Activated gamma-delta T cell treated with anti-CD3 and anti-CD28 coated beads, Interleukin-2, amount 50 U/mL, for 16 hours (primary cell): ENCODE measurements at places on chromosomes 12 and 14.
A peak's percentile ranks its signal among the peaks of the same experiment; 100 is the strongest.

DNA sequence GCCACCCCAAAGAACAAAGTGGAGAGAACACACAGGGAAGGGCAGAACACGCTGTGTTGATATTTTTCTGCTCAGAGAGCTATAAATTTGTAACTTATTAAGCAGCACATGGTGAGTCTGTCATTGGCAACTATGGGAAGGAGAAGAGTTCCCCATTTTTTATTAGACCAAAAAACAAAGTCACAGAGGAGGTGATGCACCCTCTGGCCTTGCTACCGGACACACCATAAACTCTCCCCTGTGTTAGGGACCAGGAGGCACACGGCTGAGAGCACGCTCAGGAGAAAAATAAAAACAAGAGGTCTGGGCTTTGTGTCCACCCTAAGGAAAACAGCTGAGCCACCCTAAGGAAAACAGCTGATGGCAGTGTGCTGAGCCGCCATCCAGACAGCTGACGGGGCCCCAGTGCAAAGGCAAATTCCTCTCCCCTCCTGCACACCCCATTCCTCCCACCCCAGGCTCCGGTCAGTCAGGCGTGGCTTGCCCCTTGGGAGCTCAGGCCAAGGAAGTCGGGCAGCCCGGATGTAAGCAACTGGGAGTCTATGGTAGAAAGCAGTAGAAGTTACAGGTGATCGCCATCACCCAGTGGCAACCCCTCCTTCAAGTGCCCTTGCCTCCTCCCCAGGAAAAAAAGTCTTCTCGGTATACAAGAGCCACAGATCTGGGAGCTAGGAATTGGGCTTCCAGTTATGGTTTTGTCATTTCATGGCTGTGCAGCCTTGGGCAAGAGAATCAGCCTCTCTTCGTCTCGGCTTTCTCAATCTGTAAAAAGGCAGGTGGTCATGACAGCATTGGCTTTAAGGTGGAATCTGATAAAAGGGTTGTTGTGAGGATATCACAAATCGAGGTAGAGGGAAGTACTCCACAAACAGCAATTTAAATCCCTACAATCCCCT, 2.4 kb downstream of the PXN start:
- DNase-seq = no peak

DNA sequence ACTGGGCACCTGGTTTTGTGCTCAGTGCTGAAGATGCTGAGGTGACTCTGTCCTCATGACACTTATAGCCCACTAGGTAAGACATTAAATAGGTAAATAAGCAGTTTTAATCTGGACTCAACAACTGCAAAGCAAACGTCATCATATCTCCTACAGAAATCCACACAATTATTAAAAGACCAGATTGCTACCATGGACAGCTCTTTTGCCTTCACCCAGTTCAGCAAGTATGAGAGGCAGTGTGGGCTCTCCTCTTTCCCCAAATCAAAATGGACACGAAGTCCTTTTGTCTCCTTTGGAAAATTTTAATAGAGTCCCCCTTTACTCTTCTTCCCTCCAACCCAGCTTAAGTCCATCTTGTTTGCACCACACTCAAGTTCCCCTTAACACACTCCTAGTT, 171.1 kb downstream of the RPAP3 start:
- no peak for DNase-seq

DNA sequence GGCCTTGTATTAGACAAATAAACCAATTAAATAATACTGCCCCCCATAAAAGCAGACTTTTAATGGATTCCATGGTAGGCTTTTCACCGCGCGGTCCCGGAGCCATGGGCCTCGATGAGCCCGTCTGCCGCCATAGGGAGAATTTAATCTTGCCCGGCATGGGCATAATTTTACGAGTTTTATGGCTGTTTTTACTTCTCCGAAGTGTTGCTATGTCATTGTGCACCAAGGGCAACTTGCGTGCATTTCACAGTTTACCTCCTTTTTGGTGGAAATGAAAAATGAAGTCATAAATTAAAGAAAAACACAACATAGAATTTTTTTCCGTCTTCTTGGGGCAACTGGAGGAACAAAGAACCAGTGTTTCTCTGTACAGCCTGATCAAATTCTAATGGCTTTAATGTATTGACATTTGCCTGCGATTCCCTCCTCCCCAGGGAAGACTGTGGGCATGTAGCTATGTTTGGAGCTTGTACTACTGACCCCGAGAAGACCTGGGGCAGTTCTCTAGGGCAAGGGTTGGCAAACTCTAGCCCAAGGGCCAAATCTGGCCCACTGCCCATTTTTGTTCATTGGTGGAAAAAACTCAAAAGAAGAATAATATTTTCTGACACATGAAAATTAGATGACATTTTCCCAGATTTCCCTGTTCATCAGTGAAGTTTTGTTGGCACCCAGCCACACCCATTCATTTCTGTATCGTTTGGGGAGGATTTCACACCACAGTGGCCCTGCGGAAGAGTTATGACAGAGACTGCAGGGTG, 142.7 kb downstream of the CHST11 start:
- no peak for DNase-seq

DNA sequence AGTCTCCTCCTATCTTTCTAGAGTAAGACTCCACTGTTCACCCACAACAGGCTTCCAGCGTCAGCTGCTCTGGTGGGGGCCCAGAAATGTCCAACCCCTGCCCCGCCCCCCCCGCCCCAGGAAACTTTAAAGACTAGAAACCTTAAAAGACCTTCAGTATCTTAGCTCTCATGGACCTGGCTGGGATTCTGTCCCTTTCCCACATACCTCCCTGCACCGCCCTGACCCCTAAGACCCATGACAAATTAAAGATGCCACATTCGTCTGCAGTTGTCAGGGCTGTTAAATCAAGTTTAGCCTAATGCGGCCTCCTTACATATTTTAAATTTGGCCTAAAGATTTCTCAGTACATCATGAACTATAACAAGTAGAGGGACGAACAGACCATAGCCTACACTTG, 10.0 kb upstream of the SERPINA10 start:
- DNase-seq = no peak

- peak; percentile 5 for DNase-seq
Measured at GRCh38 chr14:58637391-58638230, at the start of gene DACT1. Gene DACT1 (plus strand): TSS chr14:58637962. CDS start chr14:58638203, 241 bp downstream.

- DNase-seq = no peak
Measured at GRCh38 chr12:58832920-58833319, 87.4 kb downstream of the LRIG3 start.

GRCh38 chr14:32694795-32695449, 243.8 kb upstream of the NPAS3 start:
- DNase-seq = no peak

GRCh38 chr14:55803873-55804553, 224.0 kb downstream of the KTN1 start:
- DNase-seq = no peak

DNA sequence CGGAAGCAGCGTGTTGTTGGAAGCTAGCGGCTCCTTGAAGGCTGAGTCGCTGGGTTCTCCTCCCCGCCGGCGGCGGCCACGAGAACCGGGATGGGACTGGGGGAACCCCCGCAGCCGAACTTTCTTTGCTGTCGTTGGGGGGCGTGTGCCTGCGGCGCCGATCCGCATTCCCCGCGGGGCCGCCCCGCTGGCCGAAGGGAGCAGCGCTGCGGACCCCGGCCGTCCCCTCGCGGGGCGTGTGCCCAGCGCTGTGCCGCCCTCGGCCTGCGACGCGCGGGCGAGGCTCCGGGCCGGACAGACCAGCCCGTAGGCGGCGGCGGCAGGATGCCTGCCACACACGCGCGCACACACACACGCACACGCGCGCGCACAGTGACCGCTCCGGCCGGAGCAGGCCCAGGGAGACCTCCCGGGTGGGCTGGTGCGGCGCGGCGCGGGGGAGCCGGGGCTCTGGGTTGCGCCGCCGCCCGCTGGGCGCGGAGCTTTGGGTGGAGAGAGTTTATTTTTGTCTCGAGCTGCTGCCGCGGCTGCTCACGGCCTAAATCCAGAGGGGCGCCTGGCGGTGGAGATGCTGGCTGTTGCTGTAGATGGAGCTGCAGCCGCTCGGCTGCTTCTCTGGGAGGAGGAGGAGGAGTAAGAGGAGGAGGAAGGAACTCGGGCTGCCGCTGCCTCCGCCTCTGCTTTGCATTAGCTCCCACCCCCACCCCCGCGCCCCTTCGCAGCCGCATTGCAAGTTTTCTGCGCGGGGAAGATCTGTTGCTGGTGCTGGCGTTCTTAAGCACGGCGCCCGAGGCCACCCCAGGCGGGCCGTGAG, at the start of gene SAMD4A:
SAMD4A (plus strand) TSS at position 719 of the 814 bp plus-strand sequence. CDS start 789 bp downstream, outside the sequence.
- peak; percentile 20 for DNase-seq

GRCh38 chr14:93103392-93104080, 12.2 kb downstream of the ITPK1 start:
- DNase-seq = peak; percentile 50

GRCh38 chr12:111226680-111227079, 142.2 kb downstream of the PHETA1 start:
- no peak for DNase-seq

- no peak for DNase-seq
Measured at GRCh38 chr12:53300187-53300586, 692 bp downstream of the MYG1 start.

GRCh38 chr12:39157696-39158342, 252.4 kb upstream of the CPNE8 start:
- no peak for DNase-seq

DNA sequence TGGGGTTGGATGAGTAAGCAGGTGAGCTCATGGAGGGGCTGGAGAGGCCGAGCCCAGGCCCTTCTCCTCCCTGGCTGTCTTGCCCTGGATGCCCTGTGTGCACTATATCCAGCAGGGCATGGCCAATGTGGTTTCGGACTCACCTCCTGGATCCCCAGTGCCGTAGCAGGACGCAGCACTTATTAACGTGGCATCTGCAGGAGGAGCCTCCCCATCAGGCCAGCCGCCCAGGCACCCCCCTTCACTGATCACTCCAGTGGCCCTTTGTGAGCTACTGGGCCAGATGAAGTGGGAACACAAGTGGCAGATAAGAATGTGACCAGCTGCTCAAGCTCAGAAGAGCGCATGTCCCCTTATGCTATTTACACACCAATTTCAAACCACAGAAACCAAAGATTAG, 43.1 kb upstream of the DICER1 start:
- DNase-seq = no peak

GRCh38 chr14:92973261-92973797, 50.4 kb downstream of the CHGA start:
- DNase-seq = no peak

DNA sequence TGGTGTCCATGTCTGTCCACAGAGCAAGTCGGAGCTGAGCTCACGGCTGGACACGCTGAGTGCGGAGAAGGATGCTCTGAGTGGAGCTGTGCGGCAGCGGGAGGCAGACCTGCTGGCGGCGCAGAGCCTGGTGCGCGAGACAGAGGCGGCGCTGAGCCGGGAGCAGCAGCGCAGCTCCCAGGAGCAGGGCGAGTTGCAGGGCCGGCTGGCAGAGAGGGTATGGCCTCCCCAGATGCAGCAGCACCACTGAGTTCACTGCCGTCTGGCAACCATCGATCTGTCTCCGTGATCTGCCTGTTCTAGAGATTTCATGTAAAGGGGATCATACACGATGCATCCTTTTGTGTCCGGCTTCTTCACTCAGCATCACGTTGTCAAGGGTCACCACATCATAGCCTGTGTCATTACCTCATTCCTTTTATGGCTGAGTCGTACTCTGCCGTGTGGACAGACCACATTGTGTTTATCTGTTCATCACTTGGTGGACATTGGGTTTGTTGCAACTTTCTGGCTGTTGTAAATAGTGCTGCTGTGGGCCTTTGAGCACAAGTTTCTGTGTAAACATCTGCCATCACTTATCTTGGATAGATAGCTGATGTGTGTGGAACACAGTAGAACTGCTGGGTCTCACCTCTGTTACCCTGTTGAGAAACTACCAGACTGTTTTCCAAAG, 21.9 kb downstream of the HIP1R start:
- DNase-seq = no peak
